ENCODE measurements at places on chromosomes 1 and 21.

- DNase-seq: no peak
Observed at GRCh38 chr1:157147906-157148700, 9.9 kb upstream of the ETV3 start.

GRCh38 chr1:3026581-3027391, 5.5 kb downstream of the ACTRT2 start:
- no peak for DNase-seq

DNA sequence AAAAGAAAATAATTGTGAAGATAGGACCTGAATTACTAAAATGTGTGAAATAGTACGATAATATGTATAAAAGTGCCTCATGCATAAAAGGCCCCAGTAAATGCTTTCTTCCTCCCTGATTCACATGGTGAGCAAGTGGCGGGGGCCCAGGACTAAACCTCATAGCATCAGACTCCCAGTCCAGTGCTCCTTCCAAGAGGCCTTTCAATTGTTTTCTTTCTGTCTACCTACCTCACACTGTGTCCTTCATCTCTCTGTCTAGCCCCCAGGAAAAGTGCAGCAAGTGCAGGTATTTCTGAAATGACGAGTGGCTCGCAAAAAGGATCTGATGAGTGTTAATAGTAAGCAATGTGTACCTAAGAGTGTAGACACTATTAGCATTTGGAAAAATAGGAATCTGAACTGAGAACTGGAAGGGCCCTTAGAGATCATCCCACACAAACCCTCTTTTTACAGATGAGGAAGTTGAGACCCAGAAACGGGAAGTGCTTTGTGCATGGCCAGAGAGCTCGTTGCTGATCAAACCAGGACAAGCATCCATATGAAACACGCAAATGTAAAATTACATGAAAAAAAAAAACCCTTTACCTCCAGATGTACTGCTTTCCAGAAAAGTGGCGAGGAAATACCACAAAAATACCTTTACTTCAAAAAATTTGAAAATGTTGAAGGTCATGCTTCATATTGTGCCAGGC, 118.2 kb upstream of the HOOK1 start:
- no peak for DNase-seq

- no peak for DNase-seq
Observed at GRCh38 chr1:87155170-87155569, 173.5 kb upstream of the LMO4 start.

DNA sequence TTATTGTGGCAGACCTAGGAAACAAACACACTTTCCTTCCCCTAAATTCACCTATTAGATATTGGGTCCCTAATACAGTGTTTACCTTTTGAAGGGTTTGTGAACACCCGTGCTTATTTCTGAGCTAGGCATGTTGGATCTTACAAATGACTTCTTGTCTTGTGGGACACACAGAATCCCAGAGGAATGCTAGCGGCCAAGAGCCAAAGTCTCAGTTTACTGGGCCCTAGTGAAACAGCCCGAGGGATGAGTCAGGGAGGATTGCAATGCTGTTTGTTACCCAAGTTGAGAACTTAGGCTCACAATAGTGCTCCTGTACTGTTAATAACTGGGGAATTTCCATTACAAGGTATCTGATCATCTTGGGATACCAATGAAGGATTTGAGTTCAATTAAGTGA, 100.1 kb upstream of the AKT3 start:
- DNase-seq: no peak

GRCh38 chr21:35635261-35635660, 425.1 kb downstream of the SETD4 start:
- no peak for DNase-seq

DNA sequence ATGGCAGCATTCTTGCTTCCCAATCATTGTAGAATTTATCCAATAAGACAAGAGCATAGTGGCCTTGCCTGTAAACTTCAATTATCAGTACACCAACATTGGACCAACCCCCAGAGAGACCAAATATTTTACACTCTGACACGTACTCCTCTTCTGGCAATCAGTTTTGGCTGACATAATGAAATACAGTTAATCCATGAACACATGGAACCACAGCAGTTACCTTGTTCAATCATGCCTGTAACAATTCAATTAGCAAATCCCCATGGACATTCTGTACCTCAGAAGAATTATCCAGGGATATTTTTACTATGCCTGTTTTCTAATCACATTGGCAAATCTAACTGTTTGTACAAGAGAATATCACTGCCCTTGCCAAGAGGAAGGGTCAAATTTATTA, 2162.0 kb downstream of the MRPL39 start:
- no peak for DNase-seq

DNA sequence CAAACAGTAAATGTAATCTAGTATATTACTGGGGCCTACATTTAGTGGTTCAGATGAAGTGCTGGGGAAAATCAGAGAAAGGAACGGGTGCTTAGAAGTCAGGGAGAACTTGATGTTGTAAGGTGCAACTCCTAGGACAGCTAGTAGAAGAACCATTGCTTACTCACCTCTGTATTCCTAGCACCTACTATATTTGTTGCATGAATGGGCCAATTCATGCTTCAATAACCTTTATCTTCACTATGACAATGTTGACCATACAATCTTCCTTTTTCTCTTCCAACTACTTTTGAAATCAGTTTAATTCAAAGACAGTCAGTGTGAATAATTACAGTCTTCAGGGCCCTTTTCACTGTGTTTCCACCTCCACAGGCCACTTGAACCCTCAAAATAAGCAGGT, 125.0 kb upstream of the DMRTA2 start:
- no peak for DNase-seq

- DNase-seq: no peak
Observed at GRCh38 chr1:198042168-198042567, 114.6 kb upstream of the NEK7 start.

DNA sequence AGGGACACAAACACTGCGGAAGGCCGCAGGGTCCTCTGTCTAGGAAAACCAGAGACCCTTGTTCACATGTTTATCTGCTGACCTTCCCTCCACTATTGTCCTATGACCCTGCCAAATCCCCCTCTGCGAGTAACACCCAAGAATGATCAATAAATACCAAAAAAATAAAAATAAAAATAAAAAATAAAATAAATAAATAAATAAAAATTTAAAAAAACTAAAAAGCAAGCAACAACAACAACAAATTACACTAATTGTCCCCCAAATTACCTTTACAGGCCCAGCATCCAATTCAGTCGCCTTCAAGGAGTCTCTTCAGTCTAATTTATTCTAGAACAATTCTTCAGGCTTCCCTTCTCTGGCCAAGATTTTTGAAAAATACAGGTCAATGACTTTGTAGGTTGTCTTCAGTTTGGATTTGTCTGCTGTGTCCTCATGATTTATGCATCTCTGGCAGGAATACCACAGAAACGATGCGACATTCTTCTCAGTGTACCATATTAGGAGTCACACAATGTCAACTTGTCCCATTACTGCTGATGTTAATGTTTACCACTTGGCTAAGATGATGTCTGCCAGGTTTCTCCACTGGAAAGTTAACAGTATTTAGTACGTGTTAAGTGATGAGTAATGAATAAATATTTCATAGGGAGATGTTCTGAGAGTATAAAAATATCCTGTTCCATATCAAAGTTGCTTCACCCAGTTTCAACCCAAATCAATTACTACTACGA, 20.3 kb upstream of the BMP8B start:
- DNase-seq: no peak

GRCh38 chr1:166302989-166303758, 136.4 kb upstream of the FAM78B start:
- DNase-seq: no peak

- no peak for DNase-seq
Observed at GRCh38 chr1:8711151-8711550, 106.3 kb downstream of the RERE start.

GRCh38 chr1:119160866-119161265, 20.4 kb upstream of the WARS2 start:
- DNase-seq: no peak

DNA sequence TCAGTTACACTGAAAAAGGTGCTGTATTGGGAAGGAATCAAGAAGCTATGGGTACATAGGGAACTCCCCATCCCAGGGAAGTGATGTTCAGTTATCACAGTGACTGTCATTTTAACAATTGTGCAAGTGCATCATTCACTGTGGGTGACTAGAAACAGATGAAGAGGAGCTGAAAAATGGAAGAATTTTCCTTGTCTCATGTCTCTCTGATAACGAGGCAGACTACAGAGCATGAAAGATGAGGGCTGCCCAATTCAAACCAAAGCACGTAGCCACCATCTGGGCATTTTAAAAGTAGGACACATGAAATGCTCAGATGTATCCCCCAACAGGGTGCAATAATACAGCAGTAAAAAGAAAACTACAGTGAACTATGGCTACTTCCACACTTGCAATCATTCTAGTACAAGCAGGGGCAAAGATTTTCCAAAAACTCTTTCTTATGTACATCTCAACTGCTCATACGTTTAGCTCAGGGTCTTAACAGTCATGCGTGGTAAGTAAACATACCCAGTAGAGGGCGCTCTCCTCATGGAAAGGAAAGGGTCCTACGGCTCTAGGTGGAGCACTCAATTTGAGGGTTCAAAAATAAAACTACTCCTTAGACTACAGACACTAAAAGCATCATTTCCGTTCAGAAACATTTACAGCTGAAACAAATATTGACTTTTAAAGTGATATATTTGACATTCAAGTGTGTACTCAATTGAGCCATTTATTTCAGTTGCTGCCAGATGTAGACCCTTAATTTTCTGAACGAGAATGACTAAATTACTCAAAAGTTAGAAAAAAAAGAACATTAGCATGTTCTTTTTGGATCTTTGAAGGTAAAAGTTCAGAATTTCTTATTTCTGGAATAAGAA, 143.2 kb downstream of the KCTD3 start:
- no peak for DNase-seq

GRCh38 chr1:17274186-17275170, 25.6 kb downstream of the PADI3 start:
- DNase-seq: no peak

DNA sequence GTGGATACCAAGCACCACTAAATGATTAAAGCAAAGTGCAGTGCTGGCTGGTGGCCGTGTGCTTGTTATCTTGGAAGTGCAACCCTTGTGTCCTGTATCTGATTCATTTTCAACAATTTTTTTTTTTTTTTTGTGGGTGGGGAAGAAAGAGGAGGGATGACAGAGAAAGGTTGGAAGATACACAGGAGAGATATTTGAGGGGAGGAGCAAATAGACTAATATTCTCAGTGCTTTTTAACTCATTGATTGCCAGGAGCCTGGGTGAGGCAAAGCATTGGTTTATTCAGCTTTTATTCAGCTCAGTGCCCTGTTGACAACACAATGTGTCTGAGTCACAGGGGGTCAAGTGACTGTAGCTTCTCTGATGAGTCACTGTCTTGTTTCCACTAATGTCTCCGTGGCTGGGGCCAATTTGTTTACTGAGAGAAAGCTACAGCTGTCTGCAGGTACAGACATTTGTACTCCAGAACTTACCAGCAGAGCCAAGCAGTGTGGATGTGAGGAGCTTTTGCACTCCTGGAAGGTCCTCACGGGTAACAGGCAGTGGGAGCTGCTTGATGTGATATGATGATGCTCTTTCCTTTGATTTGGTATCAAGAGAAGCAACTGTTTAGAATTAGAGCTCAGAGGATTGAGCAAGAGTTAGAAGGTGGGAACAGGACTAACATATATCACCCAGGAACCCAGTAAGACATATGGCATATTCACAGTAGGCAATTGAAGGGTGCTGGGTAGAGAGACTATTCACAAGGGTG, 23.6 kb upstream of the DNM3 start:
- DNase-seq: peak; percentile 24

- no peak for DNase-seq
Observed at GRCh38 chr1:45478121-45478814, 12.7 kb downstream of the TESK2 start.

DNA sequence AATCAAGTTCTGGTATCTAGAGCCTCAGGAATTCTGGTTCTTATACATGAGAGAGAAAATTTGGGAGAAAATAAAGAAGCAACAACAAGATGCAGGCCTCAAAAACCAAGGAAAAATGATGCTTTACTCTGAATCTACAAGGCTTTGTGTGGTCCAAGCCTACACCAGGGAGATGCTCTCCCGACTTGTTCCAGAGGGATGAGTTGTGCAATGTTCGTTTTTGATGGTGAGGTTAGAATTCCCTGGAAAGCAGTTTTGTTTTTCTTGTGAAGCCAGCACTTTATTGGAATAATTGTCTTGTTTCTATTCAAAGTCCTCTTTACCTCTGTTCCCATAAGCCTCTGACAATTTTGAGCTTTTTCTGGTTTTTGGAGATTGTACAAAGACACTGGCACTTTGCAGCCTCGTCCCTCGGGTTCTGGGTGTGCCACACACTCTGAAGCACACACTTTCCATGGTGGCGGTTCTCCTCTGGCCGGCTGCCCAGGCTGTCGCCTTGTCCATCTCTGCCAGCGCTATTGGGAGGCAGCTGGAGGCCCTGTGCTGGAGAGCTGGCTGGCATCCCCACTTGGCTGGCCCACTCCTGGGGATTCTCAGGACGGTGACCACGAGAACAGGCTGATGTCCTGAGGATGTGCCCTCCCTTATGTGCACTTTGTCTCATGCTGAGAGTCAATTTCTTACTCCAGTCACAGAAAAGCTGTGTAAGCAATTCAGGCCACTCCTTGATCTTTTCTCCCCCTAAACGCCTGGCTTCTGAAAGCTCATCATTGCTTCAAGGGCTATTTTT, 70.2 kb downstream of the EDEM3 start:
- no peak for DNase-seq

- DNase-seq: no peak
Observed at GRCh38 chr1:41508290-41508689, 23.8 kb upstream of the EDN2 start.

GRCh38 chr1:215146240-215146975, 63.9 kb downstream of the KCNK2 start:
- DNase-seq: no peak

DNA sequence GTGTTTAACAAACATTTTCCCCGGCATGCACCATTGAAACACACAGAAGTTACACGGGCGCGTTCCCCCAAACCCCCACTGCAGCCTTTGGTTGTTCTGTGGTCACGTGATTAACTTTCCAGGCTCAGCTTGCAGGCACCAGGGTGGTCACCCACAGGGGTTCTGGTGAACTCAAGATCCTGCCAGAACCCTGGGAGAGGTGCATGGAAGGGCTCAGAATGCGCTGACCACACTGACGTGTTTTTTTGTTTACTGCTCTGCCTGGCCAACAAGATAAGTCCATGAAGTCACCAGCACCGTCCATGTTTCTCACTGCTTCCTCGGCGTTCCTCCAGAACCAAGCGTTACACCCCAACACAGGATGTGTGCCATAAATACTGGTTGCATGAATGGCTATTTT, 229.5 kb upstream of the VAMP3 start:
- DNase-seq: no peak

Measured in omental fat pad (tissue), 4 donors.